ENCODE measurements at places on chromosomes 3 and 15. TPM values are rescaled to one million over a fixed set of nuclear protein-coding genes. Genes with fewer than 3 reads are reported as not detected.

The PLSCR2 gene
- 0.13 TPM for total RNA-seq

The EXD1 gene
- under 0.01 TPM for total RNA-seq

DNA sequence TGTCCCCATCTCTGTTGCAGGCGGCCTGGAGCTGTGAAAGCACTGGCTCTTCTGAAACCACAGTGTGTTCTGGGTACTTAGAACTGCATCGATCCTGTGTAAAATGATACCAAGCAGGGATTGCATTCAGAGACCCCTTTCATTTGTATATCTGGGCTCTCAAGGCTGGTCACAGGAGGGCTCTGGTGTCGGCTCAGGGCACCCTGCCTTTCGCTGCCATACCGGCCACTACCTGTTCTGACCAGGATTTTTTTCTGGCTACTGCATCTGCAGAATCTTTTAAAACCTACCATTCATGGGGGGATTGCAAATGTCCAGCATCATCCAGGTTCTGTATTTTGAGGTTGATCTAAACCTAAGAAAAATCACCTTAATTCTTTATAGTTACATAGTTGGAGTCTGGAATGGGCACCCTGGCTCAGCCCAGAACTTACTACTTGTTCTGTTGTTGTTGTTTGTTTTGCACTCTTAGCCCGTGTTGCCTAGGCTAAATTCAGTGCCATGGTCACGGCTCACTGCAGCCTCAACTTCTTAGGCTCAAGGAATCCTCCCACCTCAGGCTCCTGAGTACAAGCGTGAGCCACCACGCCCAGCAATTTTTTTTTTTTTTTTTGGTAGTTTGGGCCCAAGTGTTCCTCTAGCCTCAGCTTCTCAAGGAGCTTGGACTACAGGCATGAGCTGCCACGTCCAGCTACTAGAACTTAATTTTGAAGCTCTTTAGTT lies 52.7 kb downstream of the TRIM71 start:
- no peak for DNase-seq

- DNase-seq: no peak
These were observed 25.0 kb upstream of the BCL6 start for GRCh38 chr3:187770224-187770623.

GRCh38 chr3:131353986-131354385 lies 27.6 kb upstream of the NUDT16 start:
- peak; percentile 57 for DNase-seq

GRCh38 chr15:36678308-36678707 lies 98.9 kb downstream of the CDIN1 start:
- no peak for DNase-seq

The CHRNB4 gene
- total RNA-seq: not detected

The IL17RB gene
- total RNA-seq: 0.13 TPM

The SEMA3G gene
- total RNA-seq: 23.0 TPM

GRCh38 chr3:116470605-116471197 lies 25.4 kb upstream of the LSAMP start:
- no peak for DNase-seq

DNA sequence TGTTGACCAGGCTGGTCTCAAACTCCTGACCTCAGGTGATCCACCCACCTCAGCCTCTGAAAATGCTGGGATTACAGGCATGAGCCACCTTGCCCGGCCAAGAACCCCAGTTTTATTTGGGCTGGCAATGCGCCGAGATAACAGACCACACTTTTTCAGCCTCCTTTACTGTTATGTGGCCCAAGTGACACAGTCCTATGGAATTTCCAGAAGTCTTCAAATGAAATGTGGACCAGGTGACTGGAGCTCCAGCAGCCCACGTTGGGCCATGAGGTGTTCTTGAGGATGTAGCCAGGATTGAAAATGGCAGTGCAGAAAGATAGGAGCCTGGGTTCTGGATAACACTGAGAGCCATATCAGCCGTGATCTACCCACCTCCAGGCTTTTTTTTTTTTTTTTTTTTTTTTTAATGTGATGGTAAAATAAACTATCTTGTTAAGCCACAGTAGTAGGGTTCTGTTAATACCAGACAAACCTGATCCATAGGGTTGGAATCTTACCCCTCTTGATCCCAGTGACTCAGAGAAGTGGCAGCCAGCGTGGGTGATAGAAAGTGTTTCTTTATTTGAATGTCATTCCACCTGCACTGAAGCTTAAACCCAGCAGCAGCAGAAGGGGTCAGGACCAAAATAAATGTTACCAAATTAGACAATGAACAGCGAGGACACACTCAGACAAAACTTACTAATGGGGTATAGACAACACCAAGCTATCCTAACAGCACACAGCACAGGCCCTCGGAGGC lies 55.6 kb downstream of the LHFPL4 start:
- no peak for DNase-seq

GRCh38 chr3:117811786-117812185 lies 1102.2 kb downstream of the TUSC7 start:
- DNase-seq: no peak

The MAP2K1 gene
- 33.3 TPM for total RNA-seq

DNA sequence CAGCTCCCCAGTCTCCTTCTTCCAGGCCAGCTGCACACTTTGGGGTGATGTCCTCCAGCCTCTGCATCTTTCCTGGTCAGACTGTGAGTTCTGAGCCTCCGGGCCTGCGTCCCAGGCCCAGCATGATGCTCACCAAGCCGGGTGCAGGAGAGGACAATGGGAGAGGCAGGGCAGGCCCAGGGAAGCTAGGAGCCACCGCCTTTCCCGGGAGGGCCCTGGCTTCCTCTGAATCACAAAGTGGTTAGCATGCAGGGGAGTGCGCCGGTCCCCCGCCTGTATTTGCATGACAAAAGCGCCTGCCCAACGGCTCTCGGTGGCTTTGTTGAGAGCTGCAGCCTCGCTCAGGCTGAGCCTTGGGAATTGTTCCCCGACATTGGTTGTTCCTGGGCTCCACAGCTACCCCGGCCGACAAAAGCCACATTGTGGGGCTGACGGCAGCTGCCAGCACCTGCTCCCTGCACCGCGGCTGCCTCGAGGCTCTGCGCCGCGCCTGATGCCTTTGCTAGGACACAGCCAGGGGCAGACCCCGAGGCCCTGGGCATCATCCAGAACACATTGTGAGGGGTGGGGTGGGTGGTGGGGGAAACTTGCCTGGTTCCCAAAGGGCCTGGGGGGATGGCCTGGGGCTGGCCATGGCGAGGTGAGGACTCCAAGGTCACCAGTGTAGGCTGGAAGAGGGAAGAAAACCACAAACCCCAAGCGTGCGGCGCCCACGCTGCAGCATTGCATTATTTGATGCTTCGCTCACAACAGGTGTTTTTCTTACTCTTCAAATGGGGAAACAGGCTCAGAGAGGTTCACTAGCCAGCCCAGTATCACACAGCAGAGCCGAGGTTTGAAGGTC lies 20.0 kb upstream of the KLF13 start:
- no peak for DNase-seq

The TNNC1 gene
- not detected for total RNA-seq
